ENCODE measurements at places on chromosomes 3 and 15. TPM values are rescaled to one million over a fixed set of nuclear protein-coding genes. Genes with fewer than 3 reads are reported as not detected.

DNA sequence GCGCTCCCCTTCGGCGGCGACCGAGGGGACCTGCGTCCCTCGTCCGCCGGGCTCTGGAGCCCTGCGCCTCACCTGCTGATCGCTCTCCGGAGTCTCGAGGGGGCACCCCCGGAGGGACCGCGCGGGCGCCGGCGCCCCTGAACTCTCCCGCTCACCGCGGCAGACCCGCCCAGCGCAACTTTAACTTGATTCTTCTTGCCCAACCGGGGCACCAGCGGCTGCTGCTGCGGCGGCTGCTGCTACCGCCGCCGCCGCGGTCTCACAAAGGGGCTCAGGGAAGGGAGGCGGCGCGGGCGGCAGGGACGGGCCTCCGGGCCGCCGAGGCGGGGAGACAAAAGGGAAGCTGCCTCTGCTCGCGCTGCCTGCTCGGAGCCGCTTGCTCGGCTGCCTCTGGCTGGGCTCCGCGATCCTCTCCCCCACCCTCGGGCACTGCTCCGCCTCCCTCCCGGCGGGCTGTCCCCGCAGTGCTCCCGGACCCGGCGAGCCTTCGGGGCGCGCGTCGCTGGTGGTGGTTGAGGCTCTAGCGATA lies at the start of gene PPM1L:
TSS of gene PPM1L (plus strand) at position 456 of the 529 bp plus-strand sequence.
- DNase-seq = no peak

DNA sequence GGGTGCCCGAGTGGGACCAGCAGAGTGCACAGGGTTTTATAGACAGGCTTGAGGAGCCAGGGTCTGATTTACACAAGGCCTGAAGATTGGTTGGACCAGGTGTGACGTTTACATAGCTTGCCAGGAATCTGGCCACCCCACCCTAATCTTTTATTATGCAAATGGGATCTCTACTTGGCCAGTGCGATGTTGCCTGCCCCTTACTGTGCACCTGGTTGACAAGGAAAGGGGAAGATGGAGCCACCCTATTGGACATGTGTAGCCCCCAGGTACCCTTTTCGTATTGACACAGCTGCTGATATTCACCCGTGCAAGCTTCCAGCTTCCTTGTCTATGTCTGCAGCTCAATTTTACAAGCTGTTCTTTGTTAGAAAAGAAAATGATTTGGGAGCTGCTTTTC lies 132.0 kb downstream of the ARNT2 start:
- DNase-seq = no peak

DNA sequence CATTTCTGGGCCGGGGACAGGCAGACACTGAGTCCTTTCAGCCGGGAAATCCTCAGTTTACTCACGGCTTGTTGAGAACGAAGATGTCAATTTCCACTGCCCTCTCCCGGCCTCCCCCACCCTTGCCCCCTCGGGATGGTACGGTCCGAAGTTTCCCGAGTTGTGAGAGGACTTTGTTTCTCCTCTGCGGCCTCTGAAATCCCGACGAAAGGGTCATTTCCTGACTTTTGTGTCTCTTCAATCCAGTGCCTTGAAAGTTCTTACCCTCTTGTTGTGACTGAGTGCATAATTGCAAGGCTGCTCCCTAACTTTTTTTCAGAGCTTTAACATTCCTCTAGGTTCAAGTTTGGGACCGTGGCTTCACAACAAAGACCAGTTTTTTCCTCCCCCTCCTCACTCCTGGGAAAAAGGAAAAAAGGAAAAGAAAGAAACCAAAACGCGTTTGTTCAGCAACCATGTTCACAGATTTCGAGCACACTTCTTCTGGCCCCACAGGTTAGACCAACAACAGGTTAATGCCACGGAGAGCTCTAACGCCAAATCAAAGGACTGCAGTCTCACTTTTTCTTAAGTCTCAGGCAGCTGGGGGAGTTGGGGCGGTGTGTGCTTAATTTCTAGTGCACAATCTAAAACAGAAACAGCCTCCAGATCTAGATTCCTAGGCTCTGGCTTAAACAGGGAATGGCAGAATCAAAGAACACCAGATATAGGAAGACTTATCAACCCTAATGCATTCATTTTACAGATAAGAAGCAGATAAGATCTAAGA lies 138.9 kb downstream of the TMCO5A start:
- DNase-seq = no peak

- DNase-seq = peak; percentile 16
Measured at GRCh38 chr3:10950476-10951294, 41.9 kb upstream of the SLC6A1 start.

DNA sequence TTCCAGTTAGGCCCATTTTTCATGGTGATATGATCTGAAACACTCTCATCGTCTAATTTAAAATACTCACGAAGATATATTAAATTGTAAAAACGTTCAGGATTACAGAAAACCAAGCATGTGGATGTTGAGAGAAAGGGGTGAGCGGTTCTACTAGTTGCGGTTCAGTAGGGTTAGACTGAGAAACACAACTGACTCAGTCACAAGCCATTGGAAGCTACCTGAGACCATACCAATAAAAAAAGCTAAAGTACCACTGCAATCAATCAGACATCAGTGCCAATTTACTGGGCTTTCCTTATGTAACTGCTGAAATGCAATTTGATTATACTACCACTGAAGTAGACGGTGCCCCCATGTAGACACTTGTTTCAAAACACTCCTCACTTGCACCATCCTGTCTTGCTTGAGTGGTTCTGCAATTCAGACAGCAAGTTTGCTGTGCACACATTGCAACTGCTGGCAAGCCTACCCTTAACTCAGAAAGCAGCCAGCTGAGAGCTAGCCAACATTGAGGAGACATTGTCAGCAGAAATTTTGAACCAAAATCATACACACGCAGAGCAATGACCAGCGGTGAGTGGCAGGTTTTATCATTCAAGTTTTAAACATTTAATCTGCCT lies 368.7 kb upstream of the ARHGEF26 start:
- peak; percentile 80 for DNase-seq

GRCh38 chr15:82263350-82263749 lies 732 bp downstream of the SAXO2 start:
- no peak for DNase-seq

DNA sequence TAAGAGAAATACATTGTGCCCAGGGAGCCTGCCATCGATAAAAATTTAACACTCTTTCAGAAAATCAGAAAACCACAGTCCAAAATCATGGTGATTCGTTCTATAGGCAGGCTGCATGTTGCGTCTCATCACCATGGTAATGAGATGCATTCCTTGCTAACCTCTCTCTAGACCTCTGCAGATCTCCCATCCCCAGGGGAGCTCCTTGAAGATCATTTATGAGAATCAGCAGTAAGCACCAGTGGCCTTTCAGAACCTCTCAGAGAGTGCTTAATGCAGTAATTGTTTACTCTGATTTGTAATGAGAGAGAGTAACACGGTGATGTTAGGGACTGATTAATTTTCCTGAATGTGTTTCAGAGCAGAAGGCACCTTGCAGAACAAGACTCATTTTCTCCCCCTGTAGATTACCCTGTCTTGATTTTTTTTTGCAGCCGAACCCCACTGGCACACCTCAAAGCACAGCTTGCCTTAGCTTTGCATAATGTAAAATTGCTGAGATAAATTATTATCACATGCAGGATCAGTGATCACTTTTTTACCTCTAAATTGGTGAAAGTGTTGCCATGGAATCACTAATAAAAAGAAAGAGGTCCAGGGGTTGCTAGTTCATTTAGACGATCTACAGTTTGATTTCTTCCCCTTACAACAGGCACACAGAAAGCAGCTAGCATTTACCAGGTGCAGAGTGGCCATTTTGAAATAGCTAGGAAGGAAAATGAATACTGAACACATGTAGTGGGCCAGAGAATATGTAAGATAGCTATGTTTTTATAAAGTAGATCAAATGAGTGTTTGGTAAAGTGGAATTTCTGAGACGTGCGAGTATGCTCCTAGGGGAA lies 98.9 kb upstream of the CHL1 start:
- peak; percentile 9 for DNase-seq

DNA sequence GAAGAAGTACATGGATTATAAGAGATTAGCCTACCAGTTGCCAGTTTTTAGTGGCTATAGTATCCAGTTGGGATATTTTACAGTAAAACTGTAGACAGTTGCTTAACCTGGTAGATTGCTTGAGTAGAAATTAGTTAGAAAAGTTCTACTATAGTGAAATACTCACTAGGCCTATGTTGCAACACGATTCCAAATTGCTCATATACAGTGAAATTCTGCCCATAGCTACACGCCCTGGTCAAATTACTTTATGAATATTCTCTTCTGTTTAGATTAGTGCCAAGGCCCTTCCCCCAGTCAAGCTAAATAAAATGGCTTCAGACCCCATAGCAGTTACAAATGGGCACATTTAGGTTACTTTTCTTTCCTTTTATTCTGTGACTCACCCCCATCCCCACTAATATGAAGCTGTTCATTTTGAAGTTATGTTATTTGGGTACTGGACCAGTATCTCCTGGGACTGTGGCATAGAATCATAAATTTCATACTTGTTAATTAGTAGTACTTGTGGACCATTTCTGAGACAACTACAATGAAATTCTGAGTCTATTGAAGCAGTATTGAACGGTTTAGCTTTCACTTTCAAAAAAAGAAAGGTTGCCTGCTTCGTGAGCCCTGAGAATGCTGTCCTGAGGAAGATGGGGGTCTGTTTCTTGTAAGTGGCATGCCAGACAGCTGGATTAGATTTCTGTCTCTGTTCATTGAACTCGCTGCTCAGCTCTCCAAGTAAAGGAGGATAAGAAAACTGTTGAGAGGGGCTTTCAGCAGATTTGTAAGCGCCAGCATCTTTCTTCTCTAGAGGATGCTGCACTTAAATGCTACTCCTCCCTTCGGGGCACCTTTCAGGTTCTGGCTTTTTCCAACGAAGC lies 65.8 kb upstream of the CFAP20DC start:
- no peak for DNase-seq

- no peak for DNase-seq
Measured at GRCh38 chr3:7270731-7271130, 409.8 kb downstream of the GRM7 start.

DNA sequence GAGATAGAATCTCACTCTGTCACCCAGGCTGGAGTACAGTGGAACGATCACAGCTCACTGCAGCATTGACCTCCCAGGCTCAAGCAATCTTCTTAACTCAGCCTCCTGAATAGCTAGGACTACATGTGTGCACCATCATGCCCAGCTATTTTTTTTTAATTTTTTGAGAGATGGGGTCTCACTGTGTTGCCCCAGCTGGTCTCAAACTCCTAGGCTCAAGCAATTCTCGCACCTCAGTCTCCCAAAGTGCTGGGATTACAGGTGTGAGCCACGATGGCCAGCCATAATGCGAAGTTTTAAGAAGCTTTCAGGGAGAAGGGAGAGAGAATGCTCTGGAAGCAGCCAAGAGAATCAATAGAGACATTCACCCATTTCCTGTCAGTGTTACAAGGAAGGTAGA lies 42.7 kb downstream of the PRKAR2A start:
- no peak for DNase-seq

DNA sequence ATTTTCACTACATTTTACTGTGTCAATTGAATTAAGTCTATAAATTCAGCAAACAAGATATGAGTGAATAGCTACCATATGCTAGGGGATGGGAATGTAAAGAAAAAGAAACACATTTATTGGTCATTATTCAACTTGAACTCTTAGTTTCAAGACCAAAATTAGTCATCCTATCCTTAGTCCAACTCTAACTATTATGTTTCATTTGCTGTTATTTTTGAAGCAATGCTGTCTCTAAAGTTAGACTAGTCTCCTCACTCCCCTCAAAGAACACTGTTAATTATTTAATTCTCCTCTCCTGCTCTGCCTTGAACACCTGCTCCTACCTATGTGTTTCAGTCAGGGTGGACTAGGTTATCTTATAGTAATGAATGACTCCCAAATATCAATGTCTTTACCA lies 920.9 kb downstream of the TUSC7 start:
- DNase-seq = no peak

- DNase-seq = no peak
Measured at GRCh38 chr15:31285772-31286261, 40.8 kb upstream of the KLF13 start.

- DNase-seq = no peak
Measured at GRCh38 chr3:138127636-138128365, 4.4 kb downstream of the A4GNT start.

GRCh38 chr3:65787340-65787739 lies 251.4 kb downstream of the MAGI1 start:
- DNase-seq = no peak

DNA sequence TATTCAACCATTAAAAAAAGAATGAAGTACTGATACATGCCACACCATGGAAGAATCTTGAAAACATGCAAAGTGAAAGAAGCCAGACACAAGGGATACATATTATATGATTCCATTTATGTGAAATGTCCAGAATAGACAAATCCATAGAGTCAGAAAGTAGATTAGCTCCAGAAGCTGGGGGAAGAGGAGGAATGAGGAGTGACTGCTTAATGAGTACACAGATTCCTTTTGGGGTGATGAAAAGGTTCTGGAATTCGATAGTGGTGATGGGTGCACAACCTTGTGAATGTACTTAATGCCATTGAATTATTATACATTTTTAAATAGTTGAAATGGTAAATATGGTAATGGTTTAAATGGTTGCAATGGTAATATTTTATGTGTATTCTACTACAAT lies 90.6 kb upstream of the SPATA12 start:
- DNase-seq = no peak

DNA sequence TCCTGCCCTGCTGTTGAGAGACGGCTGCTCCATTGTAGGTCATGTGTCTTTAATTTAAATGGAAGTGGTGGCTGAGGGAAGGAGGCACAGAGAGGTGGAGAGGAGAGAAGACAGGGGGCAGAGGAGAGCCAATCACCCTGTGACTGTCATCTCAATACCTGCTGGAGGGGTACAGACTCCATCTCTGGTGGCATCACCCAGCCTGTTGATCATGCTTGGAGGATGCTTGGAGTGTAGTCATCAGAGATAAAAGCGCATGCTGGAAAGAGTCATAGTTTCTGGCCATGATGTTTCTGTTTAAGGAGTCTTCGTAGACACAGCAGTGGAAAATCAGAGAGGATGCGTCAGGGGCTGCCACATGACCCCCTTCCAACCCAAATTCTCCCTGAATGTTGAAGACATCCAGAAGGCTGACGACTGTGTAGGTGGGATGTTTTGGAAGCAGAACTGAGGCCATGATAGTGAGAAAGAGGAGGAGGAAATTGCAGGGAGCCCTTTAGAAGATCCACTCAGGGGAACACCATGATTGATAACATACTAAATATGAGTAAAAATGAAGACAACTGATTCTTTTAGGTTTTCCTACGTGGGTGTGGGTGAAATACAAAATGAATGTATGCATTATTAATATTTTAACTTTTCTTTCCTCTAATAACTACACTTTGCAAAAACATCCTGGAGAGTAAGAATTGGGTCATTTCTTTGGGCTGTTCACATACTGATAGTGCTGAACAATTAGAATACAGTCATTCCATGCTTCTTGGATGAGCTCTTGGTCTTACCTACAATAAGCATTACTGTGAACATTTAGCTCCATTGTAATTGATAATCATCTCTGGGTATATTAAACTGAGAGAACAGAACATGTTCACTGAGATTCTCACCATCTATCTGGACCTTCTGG lies 210.6 kb upstream of the ATP10A start:
- DNase-seq = no peak

CTXN2 gene
- total RNA-seq = 0.05 TPM

SPRED1 gene
- 26.2 TPM for total RNA-seq

SLC7A14 gene
- total RNA-seq = 0.55 TPM

WDR49 gene
- total RNA-seq = 0.50 TPM

LRRFIP2 gene
- total RNA-seq = 76.9 TPM

GRM2 gene
- not detected for total RNA-seq

FBXW12 gene
- total RNA-seq = not detected

SLC6A20 gene
- total RNA-seq = 0.50 TPM

XCR1 gene
- not detected for total RNA-seq
